Left hindlimb (tissue), 1 donor: ENCODE measurements at places on chromosomes 5 and 9.

- DNase-seq = no peak
Observed at GRCh38 chr5:69217151-69217511, 17.6 kb upstream of the CDK7 start.

DNA sequence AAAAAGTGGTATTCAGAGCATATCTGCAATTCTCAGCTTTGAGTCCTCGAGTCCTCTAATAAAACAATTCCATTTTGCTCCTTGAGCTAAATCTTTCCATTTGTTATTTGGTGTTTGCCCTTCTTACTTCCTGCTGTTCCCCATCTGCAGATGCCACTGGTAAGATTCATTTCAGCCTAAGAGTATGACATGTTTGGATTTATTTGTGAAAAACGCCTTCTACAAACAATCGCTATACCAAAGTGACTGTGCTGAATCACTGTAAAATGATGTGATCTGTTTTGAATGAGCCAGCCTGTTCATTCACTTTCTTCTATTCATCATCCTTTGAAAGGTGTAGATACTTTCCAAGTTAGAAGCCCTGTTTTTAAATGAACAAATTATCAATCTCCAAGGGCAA, 27.7 kb downstream of the KCTD16 start:
- no peak for DNase-seq

GRCh38 chr9:111961009-111961408, 64.4 kb downstream of the UGCG start:
- DNase-seq = no peak

GRCh38 chr9:107935931-107936330, 446.4 kb upstream of the KLF4 start:
- DNase-seq = no peak

- DNase-seq = no peak
Observed at GRCh38 chr9:117250610-117251215, 164.1 kb downstream of the ASTN2 start.
